ENCODE measurements at places on chromosomes 2 and 18.

- no peak for DNase-seq
Measured at GRCh38 chr18:49380801-49381200, 79.6 kb downstream of the DYM start.

DNA sequence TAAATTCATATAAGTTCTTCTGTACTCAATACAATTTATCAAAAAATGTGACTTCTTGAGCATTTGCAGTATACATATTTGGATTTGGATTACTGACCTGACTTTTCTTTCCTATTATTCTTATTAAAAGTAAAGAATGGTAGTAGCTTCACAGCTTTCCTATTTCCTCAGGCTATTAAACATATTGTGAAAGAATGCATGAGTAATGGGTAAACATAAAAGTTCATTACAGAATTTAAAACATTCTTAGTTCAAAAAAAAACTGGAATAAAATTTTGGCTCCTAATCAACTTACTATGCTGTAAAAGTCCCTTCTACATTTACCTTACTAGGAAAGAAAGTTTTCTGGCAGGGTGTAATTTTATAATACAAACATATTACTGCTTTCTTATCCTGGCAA is 27.3 kb upstream of the C2orf66 start:
- DNase-seq, result no peak

- DNase-seq, result no peak
Measured at GRCh38 chr2:54660752-54661151, 62.7 kb upstream of the EML6 start.

DNA sequence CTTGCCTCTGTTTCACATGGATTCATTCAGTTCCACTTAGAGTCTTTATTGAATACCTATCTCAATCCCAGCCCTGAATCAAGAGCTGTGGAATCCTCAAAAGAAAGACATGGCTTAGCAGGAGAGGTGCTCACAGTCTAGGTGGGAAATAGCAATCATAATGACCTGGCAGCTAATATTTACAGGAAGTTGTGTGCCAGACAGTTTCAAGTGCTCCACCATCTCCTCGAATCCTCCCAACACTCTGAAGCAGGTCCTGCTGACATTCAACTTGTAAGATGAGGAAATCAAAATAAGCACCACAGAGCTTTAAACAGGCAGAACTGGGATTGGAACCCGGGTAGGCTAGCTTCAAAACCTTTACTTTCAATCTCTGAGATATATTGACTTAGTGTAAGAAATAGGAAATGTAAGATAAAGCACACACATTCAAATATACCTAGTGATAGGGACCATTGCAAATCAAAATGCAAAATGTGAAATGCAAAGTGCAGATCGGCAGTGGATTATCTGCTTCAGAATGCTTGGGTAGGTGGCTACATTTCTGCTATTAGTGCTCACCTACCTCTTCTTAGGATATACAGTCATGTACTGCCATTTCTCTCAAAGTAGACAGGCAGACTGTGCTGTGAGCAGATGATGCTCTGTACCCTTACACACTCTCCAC is 182.0 kb downstream of the PRKCE start:
- no peak for DNase-seq

- no peak for DNase-seq
Measured at GRCh38 chr2:224608104-224608503, 22.9 kb upstream of the CUL3 start.

DNA sequence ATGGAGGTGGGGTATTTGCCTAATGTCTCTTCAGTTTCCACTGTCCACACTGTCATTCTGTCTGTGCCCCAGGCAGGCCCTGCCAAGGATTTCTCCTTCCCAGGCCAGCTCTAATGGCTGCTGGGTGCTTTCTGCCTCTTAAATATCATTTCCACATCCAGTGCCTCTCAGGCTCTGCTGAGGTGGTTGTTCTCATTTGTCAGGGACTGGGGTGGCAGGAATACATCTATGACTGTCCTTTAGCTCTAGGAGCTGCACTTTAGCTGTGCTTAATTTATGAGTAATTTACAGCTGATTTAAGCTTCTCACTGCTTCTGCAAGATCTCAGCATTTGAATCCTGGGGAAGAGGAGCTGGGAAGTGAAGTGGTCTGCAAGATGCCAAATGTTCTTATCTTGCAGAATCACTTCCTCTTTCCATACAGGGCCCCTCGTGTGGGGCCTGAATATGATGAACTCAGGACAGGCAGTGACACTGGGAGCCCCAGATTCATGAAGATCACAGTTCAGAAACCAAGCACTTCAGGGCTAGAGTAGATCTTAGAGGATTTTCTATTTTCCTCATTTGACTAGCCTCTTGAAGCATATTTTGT is 150.2 kb downstream of the FSHR start:
- DNase-seq, result no peak

GRCh38 chr2:172403881-172404468 is 23.4 kb upstream of the ITGA6 start:
- peak; percentile 5 for DNase-seq

- peak; percentile 10 for DNase-seq
Measured at GRCh38 chr2:145752091-145752806, 1232.3 kb upstream of the ZEB2 start.

- DNase-seq, result no peak
Measured at GRCh38 chr2:223532161-223532560, 70.0 kb downstream of the SCG2 start.

GRCh38 chr2:197296835-197297234 is 13.7 kb downstream of the ANKRD44 start:
- no peak for DNase-seq

- no peak for DNase-seq
Measured at GRCh38 chr2:173851141-173851641, 114.0 kb downstream of the SP3 start.

DNA sequence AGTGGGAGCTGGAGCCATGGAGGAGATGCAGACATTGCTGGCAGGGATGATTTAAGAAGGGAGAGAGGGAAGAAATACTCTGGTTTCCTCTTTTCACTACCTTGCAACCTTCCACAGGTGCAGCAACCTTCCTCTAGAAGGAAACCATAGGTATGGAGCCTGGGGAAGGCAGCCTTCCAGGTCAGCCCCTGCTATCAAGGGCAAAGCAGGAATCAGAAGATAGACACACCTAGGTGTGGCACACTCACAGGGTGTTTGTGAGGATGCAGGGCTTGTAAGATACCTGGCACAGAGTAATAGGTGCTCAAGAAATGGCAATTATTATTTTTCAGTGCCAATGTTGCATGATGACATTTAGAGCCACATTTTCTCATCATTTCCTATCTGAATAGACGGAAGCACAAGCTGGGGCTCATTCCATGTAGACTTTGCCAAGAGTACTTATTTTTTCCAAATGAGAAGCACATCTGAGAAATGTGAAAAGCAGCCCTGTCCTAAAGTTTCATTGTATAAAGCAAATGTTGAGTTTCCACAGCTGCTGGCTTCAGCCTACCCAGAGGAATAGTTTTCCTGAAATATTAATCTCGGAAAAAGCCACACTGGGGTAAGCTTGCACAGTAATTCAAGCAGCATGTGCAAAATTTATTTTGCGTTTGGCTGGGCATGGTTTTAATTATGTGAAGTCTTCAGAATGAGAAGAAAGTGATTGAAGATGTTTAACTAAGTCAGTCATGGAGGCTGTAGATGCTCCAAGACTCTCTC is 20.6 kb downstream of the EVA1A start:
- DNase-seq, result no peak
